ENCODE measurements at places on chromosomes 7 and 10.
A peak's percentile ranks its signal among the peaks of the same experiment; 100 is the strongest.

DNA sequence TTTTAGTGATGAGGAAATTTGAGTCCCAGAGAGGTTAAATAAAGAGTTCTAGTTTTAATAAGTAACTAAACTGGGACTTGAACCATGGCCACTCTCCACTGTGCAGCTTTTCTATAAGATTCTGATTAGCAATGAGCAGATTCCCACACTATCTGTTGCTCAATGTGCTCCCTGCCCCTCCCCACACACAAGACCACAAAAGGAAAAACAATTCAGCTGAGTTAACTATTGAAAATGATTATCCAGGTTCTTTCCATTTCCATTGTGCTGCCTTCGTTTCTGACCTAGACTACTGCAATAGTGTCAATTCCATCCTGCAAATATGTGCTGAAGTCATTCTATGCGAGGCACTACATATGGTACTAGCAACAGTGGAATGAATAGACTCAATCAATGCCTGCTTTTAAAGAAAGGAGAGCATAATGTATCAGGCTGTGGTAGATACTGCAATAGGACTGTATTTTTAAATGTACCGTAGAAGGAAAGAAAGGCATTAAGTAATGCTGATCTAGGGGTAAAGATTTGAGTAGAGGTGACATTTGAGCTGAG, 97.0 kb downstream of the SEMA3C start:
- no peak for DNase-seq

DNA sequence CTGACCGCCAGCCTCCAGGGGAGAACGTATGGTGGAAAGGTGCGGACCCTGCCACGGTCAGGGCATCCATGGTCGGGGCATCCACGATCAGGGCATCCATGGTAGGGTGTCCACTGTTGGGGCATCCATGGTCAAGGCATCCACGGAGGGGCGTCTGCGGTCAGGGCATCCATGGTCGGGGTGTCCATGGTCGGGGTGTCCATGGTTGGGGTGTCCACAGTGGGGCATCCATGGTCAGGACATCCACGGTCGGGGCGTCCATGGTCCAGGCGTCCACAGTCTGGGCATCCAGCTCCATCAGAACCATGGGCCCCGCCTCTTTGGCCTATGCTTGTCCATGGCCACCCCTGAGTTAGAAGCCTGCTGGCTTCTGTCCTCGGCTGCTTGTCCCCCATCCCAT, 148.1 kb downstream of the ADARB2 start:
- DNase-seq = no peak

GRCh38 chr7:129989466-129989865, 36.7 kb upstream of the UBE2H start:
- DNase-seq = no peak

GRCh38 chr10:98055841-98056516, 25.6 kb upstream of the CRTAC1 start:
- peak; percentile 28 for DNase-seq

GRCh38 chr10:35650894-35651293, 8.8 kb upstream of the FZD8 start:
- DNase-seq = no peak

DNA sequence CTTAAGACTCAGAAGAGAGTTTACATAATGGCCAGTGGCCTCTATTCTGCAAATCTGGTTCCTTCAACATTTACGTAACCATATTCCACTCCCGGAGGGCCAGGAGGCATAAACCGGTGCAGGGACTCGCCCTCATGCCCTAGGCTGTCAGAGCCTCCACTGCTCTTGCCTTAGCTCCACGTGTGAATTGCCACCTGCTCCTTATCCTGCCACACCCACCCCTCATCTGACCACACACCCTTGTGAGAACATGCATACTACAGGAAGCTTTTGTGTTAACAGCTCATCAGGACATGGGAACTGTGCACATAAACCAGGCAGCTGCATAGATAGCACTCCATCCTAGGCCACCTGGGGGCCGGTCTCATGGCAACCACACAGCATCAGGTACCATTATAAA, 146.7 kb upstream of the PFKP start:
- no peak for DNase-seq

- DNase-seq = no peak
Observed at GRCh38 chr10:124288928-124289850, 129.5 kb downstream of the OAT start.

GRCh38 chr10:61752111-61753011, 89.6 kb downstream of the CABCOCO1 start:
- no peak for DNase-seq

DNA sequence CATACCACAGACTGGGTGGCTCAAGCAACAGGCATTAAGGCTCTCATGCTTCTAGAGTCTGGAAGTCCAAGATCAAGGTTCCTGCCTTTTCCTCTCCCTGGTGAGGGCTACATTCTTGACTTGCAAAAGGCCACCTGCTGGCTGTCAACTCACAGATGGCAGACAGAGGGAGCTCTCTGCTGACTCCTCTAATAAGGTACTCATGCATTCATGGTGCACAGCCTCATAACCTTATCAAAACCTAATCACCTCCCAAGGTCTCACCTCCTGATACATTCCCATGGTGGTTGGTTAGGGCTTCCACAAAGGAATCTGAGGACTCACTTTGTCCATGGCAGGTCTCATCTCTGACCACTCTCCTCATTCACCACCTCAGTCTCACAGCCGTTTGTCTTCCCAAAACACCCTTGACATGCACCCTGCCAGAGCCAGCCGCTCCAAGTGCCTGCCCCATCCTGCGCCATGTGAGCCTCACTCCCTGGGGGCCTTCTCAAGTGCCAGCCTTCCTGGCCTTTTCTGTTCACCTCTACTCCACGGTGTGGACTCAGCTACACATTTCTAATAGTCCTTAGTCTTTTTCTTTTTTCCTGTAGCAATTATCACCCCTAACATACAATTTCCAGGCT, 400.3 kb upstream of the ADARB2 start:
- peak; percentile 14 for DNase-seq

Measured in activated CD4-positive, alpha-beta T cell treated with anti-CD3 and anti-CD28 coated beads, Interleukin-2, amount 10 ng/mL, durations not matched to agents 7 days and 5 days (primary cell).